ENCODE measurements at places on chromosomes 6 and 20.

GRCh38 chr20:32018269-32019155 is 8.3 kb downstream of the CCM2L start:
- no peak for DNase-seq

DNA sequence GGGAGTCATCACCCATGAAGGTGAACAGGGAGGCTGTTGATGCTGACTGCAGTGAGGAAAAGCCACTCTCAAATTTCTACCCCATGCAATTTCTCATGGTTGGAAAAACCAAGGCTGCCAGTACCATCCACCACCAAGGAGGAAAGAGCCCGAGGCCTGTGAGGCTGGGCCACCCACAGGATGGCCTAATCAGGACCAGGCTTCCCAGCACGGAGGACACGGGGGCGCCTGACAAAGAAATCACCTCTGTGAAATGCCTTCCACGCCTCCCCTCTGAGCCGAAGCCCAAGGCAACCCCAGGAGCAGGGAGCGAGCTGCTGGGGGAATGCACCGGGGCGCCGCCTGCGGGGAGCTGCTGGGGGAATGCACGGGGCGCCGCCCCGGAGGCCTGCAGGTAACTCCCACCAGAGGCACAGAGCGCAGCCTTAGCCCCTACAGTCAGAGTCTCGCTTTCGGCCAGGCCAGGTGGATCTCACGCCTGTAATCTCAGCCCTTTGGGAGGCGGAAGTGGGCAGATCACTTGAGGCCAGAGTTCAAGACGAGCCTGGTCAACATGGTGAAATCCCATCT is 26.9 kb downstream of the FOXF2 start:
- DNase-seq = no peak

DNA sequence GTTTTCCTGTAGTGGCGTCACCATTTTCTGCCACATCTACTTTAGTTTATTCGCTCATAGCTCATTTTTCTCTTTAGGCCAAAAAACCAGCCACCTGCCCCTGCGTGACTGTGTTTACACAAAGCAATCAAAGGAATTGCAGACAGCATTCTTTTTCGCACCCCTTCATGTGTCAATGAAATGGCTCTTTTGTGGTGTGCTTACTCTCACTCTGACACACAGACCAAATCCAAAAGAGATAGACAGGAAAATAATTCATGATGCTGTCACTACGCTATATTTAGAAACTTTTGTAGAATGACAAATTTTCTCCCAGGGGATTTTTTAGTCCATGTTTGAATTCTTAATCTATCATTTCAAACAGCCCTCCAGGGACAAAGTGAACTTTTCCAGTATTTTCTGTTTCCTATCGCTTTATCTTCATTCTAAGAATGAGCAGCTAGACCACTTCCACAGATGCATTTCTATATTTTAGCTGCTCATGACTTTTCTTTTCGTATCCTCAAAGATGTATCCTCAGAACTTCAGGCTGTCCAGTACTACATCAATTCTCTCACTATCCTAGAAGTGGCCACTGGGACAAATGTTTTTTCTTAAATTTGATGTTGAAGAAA is 37.9 kb upstream of the KHDRBS2 start:
- no peak for DNase-seq

- no peak for DNase-seq
Observed at GRCh38 chr20:60137657-60138245, 179.5 kb downstream of the CDH26 start.

DNA sequence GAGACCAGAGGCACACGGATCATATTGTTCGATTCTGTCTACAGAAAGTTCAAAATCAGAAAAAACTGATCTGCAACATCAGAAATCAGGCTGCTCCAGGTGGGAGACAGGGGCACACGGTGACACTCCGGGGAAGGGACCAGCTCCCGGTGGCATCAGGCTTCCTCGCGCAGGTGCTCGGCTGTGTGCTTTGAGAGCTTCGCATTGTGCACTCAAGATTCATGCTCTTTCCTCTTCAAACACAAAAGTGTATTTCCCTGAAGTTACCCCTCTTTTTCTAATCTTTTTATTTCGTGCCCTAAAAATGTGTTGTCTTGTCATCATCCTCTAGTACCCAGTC is 108.1 kb downstream of the DLL1 start:
- DNase-seq = no peak

GRCh38 chr6:51949526-51949925 is 137.9 kb downstream of the PKHD1 start:
- no peak for DNase-seq

- DNase-seq = no peak
Observed at GRCh38 chr20:1377984-1378734, 14.7 kb downstream of the FKBP1A start.

GRCh38 chr6:106444777-106445507 is 84.4 kb downstream of the CRYBG1 start:
- DNase-seq = peak; percentile 40

DNA sequence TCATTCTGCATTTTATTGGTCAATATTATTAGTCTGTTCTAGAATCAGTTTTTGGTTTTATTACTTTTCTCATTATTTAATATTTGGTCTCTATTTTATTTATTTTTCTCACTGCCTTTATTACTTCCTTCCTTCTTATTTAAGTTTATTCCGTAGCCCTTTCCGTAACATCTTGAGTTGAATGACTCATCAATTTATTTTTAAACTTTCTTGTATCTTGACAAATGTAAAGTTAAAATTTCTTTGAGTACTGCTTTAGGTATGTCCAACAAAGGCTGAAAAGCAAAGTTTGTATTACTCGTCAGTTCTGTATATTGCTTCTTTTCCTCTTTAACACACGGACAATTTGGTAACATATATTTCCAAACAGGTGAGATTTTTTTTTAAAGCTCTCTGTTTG is 192.0 kb downstream of the CD109 start:
- DNase-seq = no peak

DNA sequence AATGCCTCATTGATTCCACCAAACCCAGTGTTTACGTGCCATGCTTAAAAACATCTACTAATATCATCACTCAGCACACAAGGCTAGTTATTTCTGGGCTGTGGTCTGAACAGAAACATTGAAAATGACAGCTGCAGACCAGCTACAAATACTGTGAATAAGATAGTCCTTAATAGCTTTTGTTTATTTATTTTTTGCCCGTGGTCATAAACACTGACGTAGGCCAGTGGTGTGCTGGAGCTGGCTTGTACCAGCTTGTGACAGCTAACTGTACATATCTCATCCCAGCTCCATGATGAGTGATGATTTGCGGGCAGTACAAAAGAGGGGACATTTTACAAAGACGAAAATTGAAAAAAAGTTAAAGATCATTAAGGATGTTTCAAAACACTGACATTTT is 1057.0 kb downstream of the EPHA7 start:
- no peak for DNase-seq

DNA sequence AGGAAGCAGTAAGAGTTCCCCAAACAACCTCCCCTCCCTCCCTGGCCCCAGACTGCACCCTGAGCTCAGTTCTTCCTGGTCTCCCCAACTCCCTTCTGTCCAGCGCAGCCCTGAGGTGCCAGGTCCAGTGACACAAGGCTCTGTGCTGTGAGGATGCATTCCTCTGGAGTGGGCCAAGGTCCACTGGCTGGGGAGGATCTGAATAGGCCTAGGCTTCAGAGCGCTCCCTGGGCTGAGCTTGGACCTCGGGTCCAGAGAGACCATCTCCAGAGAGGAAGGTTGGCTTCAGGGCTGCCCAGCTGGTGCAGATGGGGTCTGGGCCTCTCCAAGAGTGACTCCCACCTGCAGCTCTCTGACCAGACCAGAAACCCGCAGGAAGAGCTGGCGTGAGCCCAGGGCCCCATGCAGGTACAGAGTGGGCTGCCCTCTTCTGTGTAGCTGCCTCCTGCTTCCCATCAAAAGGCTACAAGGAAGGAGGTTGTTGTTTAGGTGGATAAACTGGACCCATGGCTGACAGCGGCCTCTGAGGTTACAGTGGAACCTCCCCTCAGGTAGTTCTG is 52.3 kb upstream of the MLN start:
- no peak for DNase-seq

GRCh38 chr20:10559266-10559665 is 114.5 kb downstream of the JAG1 start:
- no peak for DNase-seq

- no peak for DNase-seq
Observed at GRCh38 chr20:21019814-21020658, 86.1 kb downstream of the LINC00237 start.

- DNase-seq = no peak
Observed at GRCh38 chr6:70312165-70312745, 9.4 kb upstream of the COL9A1 start.

DNA sequence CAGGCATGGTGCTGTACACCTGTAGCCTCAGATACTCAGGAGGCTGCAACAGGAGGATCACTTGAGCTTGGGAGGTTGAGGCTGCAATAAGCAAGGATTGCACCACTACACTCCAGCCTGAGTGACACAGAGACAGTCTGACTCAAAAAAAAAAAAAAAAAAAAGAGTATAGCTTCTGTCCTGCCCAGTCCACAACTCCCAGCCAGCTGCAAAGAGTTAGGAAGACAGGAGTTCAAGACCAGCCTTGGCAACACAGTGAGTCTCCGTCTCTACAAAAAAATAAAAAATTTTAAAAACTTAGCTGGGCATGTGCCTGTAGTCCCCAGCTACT is 28.3 kb upstream of the TLDC2 start:
- DNase-seq = no peak

DNA sequence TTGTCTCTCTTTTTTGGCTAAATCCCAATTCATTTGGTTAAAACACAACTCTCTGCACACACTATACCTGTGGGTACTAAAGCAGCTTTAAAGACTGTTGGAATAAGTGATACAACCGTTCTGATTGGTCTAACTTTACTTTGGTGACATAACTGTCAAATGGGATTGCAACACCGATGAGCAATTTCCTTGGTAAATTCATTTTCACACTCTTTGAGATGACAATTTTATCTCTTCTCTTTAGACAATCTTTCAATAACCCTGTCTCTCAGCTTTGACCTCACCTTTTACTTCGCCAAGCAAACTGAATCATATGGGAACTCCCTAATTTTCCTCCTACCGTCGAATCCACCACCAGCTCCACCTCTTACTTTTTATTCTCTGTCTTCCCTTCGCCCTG is 60.8 kb downstream of the ECT2L start:
- DNase-seq = no peak

DNA sequence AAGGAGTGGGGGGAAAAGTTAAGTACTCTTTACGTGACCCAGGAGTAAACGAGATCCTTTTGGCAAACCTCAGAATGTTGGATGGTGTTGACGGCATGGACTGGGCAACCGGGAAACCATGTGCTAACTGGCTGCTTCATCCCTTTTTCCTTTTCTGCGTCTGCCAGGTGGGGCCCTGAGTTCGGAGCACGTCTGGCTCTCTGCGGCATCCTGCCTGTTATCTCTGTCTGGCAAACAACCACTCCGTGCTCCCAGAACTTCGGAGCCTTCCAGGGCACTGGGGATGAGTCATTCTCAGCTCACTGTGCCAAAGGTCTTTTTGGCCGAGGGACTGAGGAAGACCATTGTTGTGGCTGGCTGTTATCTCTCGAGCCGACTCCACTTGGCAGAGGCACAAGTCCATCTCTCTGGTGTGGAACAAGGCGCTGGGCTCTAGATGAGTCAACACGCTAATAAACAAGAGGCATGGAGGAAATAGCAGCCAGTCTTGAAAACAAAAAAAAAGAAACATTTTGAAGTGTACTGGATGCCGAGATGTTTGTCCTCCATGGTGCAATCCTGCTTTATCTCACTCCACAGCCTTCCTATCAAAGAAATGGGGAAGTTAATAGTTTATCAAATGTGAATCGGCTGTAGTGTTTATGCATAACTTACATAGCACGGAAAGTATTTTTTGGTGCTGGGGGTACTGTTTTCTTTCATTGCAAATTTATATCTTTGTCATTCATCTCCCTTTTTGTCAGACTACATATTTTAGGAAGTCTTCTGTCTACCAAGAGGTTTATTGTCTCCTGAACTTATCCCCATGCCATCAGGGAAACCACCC is 64.6 kb upstream of the TXNDC5 start:
- DNase-seq = no peak

DNA sequence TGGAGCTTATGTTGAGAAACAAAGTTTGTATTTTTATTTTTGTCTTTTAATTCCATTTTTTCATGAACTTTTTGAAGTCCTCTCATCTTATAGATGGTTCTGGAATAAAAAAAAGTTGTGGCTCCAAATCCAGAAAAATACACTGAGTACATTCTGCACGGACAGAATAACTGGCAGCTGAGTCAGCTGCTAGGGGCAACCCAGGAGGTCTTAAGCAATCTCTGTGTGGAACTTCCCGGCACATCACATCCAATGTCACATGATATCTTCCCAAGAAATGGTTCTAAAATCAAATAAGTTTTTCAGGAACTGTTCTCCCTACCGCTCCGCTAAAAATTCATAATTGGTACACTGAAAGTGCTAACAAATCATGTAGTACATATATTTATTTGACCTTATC is 29.8 kb downstream of the SLC13A3 start:
- DNase-seq = no peak

Measured in amniotic stem cell (primary cell).